Breast epithelium (tissue), 4 donors: ENCODE measurements at places on chromosomes 3 and 15.
A peak's percentile ranks its signal among the peaks of the same experiment; 100 is the strongest.

DNA sequence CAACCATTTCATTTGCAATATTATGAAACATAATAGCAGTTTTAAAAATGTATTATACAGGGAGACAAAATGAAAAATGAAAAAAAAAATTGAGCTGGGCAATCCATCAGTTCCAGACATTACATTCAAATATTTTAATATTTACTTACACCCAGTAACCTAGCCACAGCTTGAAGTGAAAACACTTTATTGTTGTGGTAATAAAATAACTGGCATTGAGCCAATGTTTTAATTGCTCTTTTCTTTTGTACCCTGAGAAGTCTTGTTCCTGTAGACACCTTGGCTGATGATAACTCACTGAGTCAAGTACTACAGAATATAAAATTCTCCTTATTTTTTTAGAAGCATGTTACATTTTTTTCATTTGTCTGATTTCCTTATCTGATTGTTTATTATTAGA, 180.6 kb downstream of the ROBO1 start:
- H3K27ac ChIP-seq: no peak overlapping the region

- DNase-seq: no peak
- no peaks in the 10 kb centered on the region for H3K36me3 ChIP-seq
- H3K4me3 ChIP-seq: no peak overlapping the region
- H3K4me1 ChIP-seq: no peaks in the 10 kb centered on the region
- H3K27me3 ChIP-seq: no peaks in the 10 kb centered on the region
- H3K27ac ChIP-seq: peak overlapping the region; percentile 64
These were observed 32.3 kb upstream of the APH1B start for GRCh38 chr15:63244976-63245645.

DNA sequence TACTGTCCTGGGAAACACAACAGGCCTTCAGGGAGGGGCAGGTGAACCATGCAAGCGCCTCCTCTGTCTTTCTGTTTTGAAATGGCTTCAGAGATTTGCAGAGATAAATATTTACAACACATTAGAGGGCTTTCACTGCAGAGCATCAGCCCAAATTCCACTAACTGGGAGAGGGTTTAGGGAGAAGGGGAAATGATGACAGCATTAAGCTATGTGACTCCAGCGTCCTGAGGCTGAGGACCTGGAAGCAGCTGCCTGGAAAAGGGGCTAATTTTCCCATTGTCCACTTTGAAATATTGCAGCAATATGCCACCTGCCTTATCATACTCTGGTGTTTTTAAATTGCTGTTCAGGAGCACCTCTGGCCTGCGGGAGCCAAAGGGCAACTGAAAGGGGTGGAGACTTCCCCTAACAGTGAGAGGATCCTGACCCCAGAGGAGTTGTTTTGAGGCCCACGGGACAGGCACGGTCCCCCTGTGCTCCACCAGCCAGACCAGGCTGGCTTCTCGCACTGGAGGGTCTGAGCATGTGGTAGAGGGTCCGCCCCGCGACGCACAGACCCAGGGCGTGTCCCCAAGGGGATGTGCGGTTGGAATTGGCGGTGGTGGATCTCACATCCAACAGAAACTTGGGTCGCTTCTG, 110.6 kb downstream of the XXYLT1 start:
- DNase-seq: no peak
- H3K4me3 ChIP-seq: no peak overlapping the region
- no peaks in the 10 kb centered on the region for H3K4me1 ChIP-seq

DNA sequence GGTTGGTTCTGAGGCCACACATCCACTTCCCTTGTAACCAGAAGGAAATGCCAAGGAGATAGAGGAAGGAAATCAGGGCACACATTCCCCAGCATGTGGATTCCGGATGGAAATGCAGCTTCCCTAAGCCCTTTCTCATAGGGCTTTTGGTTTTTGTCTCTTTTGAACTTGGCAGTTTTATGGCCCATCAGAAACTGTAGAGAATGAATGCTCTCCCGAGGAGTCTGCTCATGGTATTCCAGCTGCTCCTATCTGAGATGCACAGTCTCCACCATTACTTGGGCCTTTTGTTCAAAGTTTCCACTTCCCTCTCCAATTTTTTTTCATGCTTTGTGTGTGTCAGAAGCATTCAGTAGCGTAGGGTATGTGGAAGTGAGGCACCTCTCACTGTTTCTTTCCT, 21.2 kb downstream of the XYLB start:
- no peaks in the 10 kb centered on the region for H3K27me3 ChIP-seq
- DNase-seq: no peak
- H3K27ac ChIP-seq: no peak overlapping the region
- no peaks in the 10 kb centered on the region for H3K4me1 ChIP-seq
- H3K4me3 ChIP-seq: no peak overlapping the region
- H3K36me3 ChIP-seq: no peaks in the 10 kb centered on the region

DNA sequence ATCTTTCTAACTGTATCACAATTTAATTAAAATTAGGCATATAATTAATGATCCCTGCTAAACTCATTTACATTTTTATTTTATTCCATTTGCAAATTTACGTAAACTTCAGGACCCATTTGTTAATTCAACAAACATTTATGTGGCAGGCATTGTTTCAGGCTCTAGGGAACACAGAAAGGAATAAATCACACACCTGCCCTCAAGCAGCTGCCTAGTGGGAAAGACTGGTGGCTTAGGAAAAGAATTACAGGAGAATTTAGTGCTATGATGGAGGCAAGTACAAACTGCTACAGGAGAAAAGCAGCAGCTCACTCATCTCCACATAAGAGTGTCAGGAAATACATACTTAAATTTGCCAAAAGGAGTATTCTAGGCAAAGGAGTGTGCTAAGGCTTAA, 11.2 kb downstream of the CBLB start:
- peak overlapping the region; percentile 3 for H3K4me3 ChIP-seq
- no peaks in the 10 kb centered on the region for H3K4me1 ChIP-seq
- DNase-seq: no peak
- H3K27me3 ChIP-seq: no peaks in the 10 kb centered on the region
- no peak overlapping the region for H3K27ac ChIP-seq

DNA sequence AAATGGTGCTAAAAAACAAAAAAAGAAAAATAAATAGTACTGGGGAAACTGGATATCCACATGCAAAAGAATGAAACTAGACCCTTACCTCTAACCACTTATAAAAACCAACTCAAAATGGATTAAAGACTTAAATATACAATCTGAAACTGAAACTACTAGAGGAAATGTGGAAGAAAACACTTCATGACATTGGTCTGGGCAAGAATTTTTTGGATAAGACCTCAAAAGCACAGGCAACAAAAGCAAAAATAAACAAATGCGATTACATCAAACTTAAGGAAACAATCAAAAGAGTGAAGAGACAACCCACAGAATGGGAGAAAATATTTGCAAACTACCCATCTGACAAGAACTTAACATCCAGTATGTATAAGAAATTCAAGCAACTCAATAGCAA, 6.4 kb downstream of the IFT57 start:
- H3K36me3 ChIP-seq: no peaks in the 10 kb centered on the region
- H3K4me1 ChIP-seq: peaks cover 9% of the 10 kb centered on the region
- H3K27ac ChIP-seq: no peak overlapping the region

DNA sequence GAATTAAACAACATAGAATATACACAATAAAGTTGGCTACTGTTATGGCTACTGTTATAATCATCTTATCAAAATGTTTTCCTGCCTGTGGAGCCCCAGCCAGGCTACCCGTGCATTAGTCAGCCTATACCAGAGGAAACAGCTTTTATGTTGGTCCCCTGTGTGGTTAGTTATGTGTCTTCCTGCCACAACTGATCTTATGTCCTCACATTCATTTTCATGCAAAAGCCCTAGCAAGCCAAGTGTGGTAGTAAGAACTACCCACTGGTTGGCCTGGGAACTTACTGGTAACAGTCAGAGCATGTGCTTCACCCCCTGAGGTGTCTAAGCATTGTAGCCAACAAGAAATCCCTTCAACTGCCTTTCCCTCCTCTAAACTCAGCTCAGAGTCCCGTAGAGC, 21.8 kb downstream of the MGLL start:
- no peak for DNase-seq
- no peak overlapping the region for H3K4me3 ChIP-seq
- no peaks in the 10 kb centered on the region for H3K27me3 ChIP-seq

- no peak overlapping the region for H3K27ac ChIP-seq
- no peaks in the 10 kb centered on the region for H3K27me3 ChIP-seq
- H3K36me3 ChIP-seq: no peaks in the 10 kb centered on the region
- H3K4me3 ChIP-seq: no peak overlapping the region
- H3K4me1 ChIP-seq: no peaks in the 10 kb centered on the region
These were observed 63.2 kb upstream of the ATP11B start for GRCh38 chr3:182729903-182730674.

- no peaks in the 10 kb centered on the region for H3K4me1 ChIP-seq
- no peaks in the 10 kb centered on the region for H3K36me3 ChIP-seq
- DNase-seq: peak; percentile 60
- H3K27me3 ChIP-seq: peaks cover 6% of the 10 kb centered on the region
- peak within 1 kb of the TSS; percentile 85 for H3K27ac ChIP-seq
These were observed at the start of gene VGLL3 for GRCh38 chr3:86990734-86991481. TSS of gene VGLL3 (minus strand) at chr3:86991149. CDS start at chr3:86990743, 406 bp downstream.

DNA sequence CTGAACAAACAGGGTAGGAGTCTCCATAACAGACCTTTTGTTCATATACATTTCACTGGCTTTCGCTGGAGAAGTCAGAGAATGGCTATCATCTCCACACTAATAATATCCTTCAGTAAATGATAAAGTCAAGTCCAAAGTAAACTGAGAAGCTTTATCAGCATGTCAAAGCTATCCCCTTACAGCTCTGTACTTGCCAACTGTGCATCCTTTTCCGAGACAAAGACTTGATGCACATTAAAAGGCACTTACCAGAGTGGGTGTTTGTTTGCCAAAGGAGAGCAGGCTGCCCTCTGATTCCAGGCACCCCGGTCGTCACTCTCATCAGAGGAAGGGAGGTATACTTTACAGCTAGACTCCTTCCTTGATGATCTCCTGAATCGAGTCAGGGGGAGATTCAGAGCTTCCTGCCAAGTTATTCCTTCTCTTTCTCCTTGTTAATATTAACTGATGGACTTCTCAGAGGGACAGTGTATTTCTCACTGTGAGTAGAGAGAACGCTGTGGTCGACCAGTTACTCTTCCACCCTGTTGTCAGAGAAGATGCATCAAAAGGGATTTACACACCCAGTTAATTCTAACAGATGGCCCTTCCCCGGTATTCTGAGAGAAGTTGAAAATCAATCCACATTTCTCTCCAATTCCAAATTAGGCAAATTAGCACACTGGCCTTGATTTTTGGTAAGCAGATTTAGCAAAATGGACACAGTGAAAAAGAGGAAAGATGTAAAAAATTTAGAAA, 504.7 kb upstream of the NR2F2 start:
- no peak for DNase-seq
- H3K4me3 ChIP-seq: no peak overlapping the region
- H3K4me1 ChIP-seq: no peaks in the 10 kb centered on the region
- H3K27ac ChIP-seq: no peak overlapping the region

DNA sequence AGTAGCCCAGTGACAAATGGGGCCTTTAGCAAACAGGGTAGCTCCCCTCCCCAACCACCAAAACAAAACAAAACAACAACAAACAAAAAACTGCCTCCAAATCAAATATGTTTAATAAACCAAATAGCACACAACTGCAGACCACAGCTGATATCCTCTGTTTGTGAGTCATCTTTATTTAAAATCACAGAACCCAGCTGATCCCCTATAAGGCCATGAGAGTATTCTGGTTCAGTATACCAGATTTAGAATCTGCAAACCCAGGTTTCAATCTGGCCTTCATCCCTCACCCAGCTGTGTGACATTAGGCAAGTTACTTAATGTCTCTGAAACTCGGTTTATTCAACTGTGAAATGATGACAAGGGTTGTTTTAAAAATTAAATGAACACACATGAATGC, 124.5 kb downstream of the SUCLG2 start:
- no peaks in the 10 kb centered on the region for H3K4me1 ChIP-seq
- H3K27me3 ChIP-seq: no peaks in the 10 kb centered on the region
- DNase-seq: no peak
- H3K4me3 ChIP-seq: no peak overlapping the region
- H3K36me3 ChIP-seq: no peaks in the 10 kb centered on the region
- no peak overlapping the region for H3K27ac ChIP-seq

GRCh38 chr3:180563406-180563805, 38.6 kb upstream of the TTC14 start:
- no peaks in the 10 kb centered on the region for H3K36me3 ChIP-seq
- no peaks in the 10 kb centered on the region for H3K27me3 ChIP-seq
- no peak overlapping the region for H3K27ac ChIP-seq
- no peaks in the 10 kb centered on the region for H3K4me1 ChIP-seq

DNA sequence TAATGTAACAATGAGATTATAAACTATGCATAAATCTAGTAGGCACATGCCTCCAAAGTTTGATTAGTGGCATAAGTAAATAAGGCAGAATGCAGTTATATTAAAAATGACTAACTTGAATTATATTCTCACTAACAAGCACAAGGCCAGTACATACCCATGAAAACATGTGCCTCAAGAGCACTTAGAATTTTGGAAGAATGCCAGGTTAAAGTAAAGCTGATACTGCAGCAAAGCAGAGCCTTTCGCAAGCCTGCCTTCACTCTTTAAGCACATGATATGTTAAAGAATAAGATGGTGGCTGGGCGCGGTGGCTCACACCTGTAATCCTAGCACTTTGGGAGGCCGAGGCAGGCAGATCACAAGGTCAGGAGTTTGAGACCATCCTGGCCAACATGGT, 49.0 kb downstream of the KBTBD12 start:
- H3K27ac ChIP-seq: no peak overlapping the region
- no peaks in the 10 kb centered on the region for H3K4me1 ChIP-seq
- H3K4me3 ChIP-seq: no peak overlapping the region
- DNase-seq: no peak
- H3K36me3 ChIP-seq: no peaks in the 10 kb centered on the region
- no peaks in the 10 kb centered on the region for H3K27me3 ChIP-seq

- H3K27ac ChIP-seq: no peak overlapping the region
- H3K36me3 ChIP-seq: no peaks in the 10 kb centered on the region
- H3K4me3 ChIP-seq: no peak overlapping the region
- H3K27me3 ChIP-seq: no peaks in the 10 kb centered on the region
- H3K4me1 ChIP-seq: no peaks in the 10 kb centered on the region
These were observed 1162.6 kb downstream of the ROBO1 start for GRCh38 chr3:78605178-78605577.

- DNase-seq: no peak
- no peaks in the 10 kb centered on the region for H3K36me3 ChIP-seq
- no peaks in the 10 kb centered on the region for H3K4me1 ChIP-seq
- no peak overlapping the region for H3K4me3 ChIP-seq
- no peak overlapping the region for H3K27ac ChIP-seq
- no peaks in the 10 kb centered on the region for H3K27me3 ChIP-seq
These were observed 156.6 kb upstream of the NUDT16 start for GRCh38 chr3:131224886-131225550.

DNA sequence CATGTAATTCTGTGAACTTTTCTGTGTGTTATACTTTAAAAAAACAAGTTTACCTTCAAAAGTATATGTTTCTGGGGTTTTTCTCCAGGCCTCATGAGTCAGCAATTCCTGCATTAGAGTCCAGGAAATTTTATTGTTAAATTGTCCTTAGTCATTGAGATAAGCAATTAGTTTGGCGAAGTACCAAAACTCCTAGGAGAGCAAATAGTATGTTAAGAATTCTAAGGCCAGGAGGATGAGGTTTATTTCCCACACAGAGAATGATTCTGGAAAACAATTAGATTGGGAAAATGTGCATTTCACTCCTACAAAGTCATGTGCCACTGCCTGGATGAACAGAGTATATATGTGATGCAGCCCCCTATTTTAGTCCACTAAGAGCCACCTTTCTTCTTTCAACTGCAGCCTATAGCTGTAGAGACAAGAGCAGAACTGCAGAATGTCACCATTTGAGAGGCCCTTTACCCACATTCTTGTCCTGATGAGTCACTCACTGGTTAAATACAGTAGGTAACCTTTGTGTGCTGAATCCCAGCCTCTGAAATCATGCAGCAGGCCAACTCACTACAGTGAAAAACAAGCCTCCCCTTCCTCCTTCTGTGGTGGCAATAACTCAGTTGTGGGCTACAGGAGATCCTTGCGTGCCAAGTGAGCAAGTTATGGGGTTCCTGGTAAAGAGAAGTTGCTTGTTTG, 452.8 kb upstream of the THBS1 start:
- H3K36me3 ChIP-seq: no peaks in the 10 kb centered on the region
- H3K27ac ChIP-seq: peak overlapping the region; percentile 54
- peaks cover 14% of the 10 kb centered on the region for H3K4me1 ChIP-seq
- H3K4me3 ChIP-seq: no peak overlapping the region
- H3K27me3 ChIP-seq: no peaks in the 10 kb centered on the region
